ENCODE measurements at places on chromosomes 7 and 10.

DNA sequence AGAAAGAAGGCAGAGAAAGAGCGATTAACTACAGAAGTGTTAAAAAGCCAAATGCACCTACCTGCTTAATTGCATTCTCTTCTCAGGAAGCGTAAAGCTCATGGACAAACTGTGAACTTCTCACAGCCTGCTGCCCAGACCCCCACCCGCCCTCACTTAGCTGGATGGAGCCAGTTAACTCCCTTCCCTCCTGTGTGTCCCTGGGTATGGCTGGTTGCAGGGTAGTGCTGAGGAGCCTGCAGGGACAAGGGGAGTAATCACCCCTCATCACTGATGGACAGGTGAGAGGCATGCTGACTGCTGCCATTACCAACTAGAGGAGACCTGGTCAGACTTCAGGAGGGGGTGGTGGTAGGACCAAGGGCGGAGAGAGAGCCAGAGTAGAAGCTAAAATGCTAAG lies 37.5 kb downstream of the ENO4 start:
- DNase-seq: no peak

DNA sequence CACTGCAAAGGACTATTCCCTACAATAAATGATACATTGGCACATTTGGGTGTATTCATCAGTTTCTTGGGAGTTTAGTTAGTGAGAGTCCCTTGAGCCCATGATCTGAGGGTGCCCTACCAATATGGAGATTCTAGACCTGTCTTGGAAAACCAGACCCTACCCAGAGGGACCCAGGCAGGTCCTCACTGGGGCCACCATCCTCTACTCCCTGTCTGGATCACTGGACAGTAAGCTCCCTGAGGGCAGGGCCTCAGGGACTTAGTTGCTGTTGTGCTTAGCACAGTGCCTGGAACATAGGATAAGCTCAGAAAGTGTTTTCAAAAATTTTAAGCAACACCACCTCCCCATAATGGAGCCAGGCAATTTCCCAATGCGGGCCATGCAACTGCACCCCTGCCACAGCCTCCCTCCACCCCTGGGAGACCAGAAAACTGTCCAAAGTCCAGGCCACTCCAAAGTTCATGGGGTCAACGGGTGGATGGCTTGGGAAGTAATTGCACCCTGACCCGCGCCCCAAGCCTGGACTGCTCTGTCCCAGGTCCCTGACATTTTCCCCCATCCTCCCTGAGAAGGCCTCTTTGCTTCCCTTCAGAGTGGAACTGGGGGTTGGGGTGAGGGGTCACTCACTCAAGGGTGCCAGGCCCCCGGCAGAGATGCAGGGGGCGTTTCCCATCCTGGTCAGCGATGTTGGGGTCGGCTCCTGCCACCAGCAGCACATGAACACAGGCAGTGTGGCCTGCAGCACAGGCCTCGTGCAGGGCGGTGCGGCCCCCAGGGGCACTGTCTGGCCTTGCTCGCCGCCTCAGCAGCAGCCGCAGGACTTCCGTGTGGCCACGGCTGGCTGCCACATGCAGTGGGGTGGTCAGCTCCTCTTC lies 1.0 kb downstream of the ASB10 start:
- DNase-seq: no peak

- no peak for DNase-seq
Observed at GRCh38 chr10:73501651-73502050, 5.8 kb upstream of the PPP3CB start.

DNA sequence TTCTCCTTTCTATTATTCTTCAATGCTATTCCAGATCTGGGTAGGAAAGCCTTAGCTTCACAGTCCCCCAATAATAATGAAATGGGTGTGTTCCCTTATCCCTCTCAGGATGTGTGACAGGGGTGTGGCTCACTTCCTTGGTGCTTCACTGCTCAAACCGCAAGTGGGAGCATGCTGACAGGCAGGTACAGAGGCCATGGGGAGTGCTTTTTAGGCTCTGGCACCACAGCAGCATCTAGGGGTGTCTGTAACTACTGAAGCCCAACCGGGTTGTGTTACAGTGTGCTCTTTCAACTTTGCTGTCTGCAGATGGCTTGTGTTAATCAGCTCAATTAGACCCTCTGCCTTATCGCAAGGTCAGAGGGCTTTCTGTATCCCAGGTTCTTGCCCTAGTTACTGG lies 79.4 kb upstream of the CYP2C9 start:
- DNase-seq: no peak

DNA sequence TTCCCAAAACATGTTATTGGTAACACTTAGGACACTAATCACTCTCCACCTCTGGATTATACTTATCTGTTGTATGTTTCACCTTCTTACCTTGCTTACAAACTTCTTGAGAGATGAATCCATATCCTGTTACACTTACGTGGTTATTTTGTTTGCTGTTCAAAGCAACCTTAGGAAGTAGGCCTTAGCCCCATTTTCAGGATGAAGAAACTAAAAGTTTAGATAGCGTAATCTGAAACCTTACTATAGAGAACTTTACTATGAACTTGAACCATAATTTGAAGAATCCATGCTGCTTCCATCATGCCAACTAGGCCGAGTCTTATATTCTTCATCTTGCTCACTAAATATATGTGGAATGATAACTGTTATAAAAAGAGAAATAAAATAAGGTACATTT lies 4.6 kb downstream of the TES start:
- no peak for DNase-seq

GRCh38 chr7:69922026-69922803 lies 323.9 kb downstream of the AUTS2 start:
- DNase-seq: no peak

DNA sequence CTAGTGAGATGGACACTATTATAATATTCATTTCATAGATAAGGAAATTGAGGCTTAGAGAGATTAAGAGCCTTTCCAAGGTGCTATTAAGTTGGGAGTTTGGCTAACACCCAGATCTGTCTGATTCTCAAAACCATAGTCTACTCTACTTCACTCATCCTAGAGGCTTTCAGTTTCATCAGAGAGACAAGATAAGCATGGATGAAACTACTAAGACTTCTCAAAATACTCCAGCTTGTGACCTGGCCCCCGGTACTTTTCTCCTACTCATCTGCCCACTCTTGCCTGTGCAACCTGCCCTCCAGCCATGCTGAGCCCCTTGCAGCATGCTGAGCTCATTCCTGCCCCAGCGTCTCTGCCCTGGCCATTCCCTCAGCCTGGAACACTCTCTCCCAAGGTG lies 12.2 kb upstream of the SLC35B4 start:
- no peak for DNase-seq

GRCh38 chr7:71484380-71484779 lies 352.4 kb downstream of the GALNT17 start:
- no peak for DNase-seq

- DNase-seq: no peak
Observed at GRCh38 chr10:36050763-36051499, 408.8 kb upstream of the FZD8 start.

DNA sequence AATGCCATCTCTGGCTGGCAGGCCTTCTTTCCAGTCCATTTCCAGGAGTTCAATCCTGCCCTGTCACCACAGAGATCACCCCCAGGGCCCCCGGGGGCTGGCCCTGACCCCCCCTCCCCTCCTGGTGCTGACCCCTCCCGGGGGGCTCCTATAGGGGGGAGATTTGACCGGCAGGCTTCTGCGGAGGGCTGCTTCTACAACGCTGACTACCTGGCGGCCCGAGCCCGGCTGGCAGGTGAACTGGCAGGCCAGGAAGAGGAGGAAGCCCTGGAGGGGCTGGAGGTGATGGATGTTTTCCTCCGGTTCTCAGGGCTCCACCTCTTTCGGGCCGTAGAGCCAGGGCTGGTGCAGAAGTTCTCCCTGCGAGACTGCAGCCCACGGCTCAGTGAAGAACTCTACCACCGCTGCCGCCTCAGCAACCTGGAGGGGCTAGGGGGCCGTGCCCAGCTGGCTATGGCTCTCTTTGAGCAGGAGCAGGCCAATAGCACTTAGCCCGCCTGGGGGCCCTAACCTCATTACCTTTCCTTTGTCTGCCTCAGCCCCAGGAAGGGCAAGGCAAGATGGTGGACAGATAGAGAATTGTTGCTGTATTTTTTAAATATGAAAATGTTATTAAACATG lies 6.0 kb downstream of the CHPF2 start:
- DNase-seq: no peak

DNA sequence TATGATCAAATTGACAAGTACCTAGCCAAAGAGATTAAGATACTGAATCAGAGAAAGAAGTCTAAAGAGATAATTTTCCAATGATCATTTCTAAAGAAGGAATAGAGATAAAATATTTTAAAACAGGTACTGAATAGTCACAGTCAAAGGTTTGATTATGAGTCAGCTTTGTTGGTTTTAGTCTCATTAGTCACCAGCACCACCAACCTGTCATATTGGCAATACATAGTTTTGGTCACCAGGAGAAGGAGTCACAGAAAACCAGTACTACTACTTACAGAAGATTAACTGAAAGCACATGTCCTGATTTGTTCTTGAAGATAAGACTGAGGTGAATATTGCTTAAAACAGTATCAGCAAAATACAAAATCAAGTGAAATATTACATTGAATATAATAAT lies 34.6 kb downstream of the ZEB1 start:
- no peak for DNase-seq

DNA sequence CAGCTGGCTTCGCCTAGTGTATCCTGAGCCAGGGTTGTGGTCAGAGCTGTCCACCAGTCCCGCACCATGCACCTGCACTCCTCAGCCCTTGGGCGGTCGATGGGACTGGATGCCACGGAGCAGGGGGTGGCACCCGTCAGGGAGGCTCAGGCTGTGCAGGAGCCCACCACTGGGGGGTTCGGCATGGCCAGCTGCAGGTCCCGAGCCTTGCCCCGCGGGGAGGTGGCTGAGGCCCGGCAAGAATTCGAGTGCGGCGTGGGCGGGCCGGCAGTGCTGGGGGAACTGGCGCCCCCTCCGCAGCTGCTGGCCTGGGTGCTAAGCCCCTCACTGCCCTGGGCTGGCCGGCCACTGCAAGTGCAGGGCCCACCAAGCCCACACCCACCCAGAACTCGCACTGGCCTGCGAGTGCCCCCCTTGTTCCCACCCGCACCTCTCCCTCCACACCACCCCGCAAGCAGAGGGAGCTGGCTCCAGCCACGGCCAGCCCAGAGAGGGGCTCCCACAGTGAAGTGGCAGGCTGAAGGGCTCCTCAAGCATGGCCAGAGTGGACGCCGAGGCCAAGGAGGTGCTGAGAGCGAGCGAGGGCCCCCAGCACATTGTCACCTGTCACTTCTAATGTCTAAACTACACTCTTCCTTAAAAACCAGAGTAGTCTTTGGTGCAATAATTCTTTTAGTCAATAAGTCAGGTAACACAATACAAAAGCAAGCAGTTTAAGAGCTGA lies 11.0 kb downstream of the FAM25A start:
- no peak for DNase-seq

GRCh38 chr10:109932391-109932790 lies 9.1 kb upstream of the XPNPEP1 start:
- DNase-seq: no peak

- DNase-seq: no peak
Observed at GRCh38 chr7:96250776-96251361, 71.0 kb downstream of the SLC25A13 start.

- no peak for DNase-seq
Observed at GRCh38 chr10:71161425-71161824, 50.9 kb upstream of the UNC5B start.

DNA sequence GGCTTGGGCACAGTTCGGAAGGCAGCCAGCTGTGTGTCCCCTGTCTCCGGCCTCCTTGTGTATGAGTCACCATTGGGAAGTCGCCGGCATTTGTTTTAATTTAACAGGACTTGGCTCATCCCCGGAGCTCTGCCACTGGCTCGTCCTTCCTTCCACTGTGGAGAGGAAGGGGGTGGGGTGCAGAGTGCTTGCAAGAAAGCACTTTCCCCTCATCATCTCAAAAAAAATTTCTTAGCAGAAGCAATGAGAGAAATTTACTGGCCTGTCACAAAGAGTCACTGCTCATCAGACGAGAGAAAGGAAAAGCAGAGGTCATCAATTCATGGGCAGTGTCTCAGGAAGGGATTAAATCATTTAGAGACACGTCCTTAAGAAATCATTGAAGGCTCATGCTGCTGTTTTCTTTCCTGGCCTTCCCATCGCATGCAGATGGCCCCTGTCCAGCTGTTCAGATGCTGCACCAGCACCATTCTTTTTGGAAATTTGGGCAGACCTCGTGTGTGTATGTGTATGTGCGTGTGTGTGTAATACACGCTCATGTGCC lies 93.3 kb downstream of the BMS1 start:
- no peak for DNase-seq

GRCh38 chr10:8705415-8705814 lies 650.9 kb downstream of the GATA3 start:
- no peak for DNase-seq

- no peak for DNase-seq
Observed at GRCh38 chr10:81040940-81041339, 503.2 kb downstream of the SH2D4B start.

- DNase-seq: no peak
Observed at GRCh38 chr7:11681461-11681860, 150.5 kb downstream of the THSD7A start.

Data from NCI-H2081 treated with DMSO at 0.1 percent for 48 hours (cell line).